ENCODE measurements at places on chromosomes 5 and 9.

GRCh38 chr9:78982849-78983248 is 588.9 kb upstream of the TLE4 start:
- DNase-seq: no peak

DNA sequence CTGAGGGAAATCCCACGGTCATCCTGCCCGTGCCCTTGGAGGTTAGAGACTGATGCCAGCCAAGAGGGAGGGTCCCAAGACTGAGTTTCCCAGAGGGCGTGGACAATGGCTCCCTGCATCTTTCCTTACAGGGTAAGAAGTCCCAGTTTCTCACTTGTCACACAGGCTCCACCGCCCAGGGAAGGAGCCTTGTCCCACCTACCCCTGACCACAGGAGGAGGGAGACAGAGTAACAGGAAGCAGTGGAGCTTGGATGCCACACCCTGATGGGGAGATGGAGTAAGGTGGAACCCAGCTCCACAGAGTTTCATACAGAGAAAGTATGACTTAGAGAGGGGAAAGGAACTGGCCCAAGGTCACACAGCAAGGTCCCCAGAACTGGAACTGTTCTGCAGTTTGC is 9.4 kb upstream of the CD74 start:
- DNase-seq: no peak

DNA sequence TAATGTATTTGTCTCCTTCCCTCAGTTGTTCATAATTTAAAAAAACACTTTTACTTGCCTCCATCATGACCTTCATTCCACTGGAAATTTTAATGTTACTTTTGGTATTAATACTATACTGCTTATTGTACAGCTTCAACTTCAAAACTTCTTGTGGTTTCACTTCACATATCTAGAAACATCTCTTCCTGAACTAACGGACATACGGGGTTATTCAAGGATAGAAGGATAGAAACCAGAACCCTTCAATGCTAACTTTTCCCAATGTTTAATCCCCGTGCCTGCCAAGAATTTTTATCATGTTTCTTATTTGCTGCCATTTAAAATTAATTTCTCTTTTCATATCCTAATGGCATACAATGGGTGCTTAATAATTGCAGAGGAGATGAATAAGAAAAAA is 36.3 kb upstream of the SETD9 start:
- DNase-seq: no peak

DNA sequence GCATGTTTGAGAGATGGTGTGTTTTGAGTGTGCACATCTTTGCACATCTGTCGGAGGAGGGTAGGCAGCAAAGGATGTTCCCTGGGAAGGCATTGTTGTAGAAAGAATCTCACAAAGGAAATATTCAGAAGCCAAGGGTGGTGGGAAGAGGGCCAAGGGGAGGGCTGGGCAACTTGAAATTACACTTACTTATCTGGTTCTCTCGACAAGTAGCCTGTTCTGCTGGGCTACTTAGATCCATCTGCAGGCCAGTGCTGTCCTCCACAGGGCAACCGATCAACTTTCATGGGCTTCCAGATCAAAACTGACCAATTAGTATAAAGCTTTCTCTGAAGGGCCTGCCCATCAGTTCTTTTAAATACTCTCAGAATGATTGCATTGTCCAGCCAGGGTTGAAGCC is 495.2 kb downstream of the GADD45G start:
- no peak for DNase-seq

GRCh38 chr5:12246036-12246435 is 341.8 kb upstream of the CTNND2 start:
- no peak for DNase-seq

GRCh38 chr5:1488882-1489680 is 34.7 kb downstream of the LPCAT1 start:
- DNase-seq: no peak

DNA sequence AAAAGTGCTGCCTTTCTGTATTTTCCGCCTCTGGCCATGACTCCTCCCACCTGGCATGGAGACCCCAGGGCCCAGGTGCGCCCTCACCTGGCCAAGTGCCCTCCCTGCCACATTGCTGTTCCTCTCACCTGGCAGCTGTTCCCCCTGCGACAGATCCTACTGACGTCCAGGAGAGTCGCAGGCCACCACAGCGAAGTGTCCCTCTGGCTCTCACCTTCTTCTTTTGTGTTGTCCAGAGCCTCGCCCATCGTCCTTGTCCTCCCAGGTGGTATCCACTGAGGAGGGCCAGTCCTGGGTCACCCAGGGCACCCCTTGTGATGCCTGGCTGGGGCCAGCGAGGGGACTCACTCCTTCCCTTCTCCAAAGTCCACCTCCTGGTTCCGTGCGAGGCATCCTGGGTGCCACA is 2.6 kb downstream of the NKD2 start:
- no peak for DNase-seq

DNA sequence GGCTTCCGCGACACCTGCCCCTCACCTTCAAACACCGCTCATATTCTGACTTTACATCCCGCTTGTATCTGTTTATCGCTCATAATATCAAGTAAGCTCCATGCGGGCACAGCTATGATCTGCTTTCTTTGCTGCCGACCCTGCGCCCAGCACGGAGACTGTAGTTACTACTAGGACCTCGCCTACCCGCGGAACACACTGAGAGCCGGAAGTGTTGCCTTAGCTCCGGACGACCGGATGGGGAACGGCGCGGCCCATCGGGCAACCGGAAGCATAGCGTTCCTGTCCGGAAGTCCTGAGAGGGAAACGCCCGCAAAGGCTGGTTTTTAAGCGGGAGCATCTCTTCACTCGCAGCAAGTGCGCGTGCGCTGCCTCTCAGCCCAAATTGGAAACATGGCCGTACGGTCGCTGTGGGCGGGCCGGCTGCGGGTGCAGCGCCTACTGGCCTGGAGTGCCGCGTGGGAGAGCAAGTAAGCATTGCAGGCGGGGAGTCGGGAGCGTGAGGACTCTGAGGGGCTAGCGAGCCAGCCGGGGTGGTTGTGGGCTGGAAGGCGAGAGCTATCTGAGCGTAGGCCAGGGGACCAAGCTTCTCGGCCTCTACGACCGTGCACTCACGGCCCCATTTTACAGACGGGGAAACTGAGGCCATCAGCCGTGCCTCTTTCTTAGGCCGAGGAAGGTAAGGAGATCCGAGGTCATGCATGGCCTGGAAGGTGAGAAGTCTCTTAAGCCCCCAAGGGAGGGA is at the start of gene GRPEL2:
Gene GRPEL2, plus strand, starts transcription at position 353 of the 745 bp plus-strand sequence. Its CDS starts 41 bp downstream, at position 394.
- DNase-seq: peak; percentile 82

- DNase-seq: no peak
These were observed 133.0 kb downstream of the ZDHHC21 start for GRCh38 chr9:14560194-14560593.

GRCh38 chr9:35958104-35958837 is at the start of gene OR2S2:
TSS of gene OR2S2 (minus strand) at chr9:35958154. CDS start at chr9:35958098, 56 bp downstream.
- DNase-seq: no peak

GRCh38 chr5:83510260-83510659 is 38.7 kb downstream of the VCAN start:
- DNase-seq: no peak

GRCh38 chr5:154476354-154477205 is 1.4 kb downstream of the HAND1 start:
- peak; percentile 51 for DNase-seq

GRCh38 chr9:110125207-110125751 is 82.7 kb downstream of the C9orf152 start:
- DNase-seq: peak; percentile 67

GRCh38 chr5:113282472-113282871 is 152.3 kb downstream of the TSSK1B start:
- DNase-seq: no peak

DNA sequence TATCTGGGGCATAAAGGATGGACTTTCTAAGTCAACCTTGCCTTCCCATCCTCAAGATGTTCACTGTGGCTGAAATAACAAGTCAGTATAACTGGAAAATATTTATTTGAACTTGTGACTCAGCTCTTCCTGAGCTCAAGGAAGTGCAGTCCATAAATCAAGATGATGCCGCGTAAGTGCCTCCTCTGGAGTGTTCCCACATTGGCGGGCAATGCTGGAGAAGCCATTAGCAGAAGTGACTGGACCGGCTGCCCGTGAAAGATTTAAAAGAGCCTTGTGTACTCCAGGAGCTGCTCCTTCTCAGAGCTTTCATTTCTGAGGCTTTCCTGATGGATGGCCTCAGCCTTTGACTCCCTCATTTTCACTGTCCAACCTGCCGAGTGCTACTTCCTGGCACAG is 17.4 kb downstream of the TMOD1 start:
- DNase-seq: no peak

DNA sequence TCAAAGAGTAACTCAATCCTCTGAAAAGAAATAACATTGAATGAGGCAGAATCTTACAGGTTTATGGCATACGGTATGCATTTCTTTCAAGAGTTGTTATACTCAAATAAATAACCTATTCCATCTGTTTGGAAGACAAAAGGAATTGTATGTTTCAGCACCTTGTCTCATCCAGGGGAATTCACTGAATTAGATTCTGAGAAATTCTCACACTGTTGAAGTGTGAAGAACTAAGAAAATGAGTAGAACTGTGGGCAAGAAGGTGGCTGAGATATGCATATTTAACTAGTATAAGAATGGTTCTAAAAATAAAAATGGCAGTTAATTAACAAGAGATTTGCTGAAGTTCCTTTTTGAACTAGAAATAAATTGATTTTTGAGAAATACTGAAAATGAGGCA is 279.3 kb upstream of the DAP start:
- no peak for DNase-seq
